Femur (tissue), 1 donor: ENCODE measurements at places on chromosomes 5 and 9.

- no peak for DNase-seq
These were observed 19.5 kb downstream of the FAM163B start for GRCh38 chr9:133589454-133590227.

DNA sequence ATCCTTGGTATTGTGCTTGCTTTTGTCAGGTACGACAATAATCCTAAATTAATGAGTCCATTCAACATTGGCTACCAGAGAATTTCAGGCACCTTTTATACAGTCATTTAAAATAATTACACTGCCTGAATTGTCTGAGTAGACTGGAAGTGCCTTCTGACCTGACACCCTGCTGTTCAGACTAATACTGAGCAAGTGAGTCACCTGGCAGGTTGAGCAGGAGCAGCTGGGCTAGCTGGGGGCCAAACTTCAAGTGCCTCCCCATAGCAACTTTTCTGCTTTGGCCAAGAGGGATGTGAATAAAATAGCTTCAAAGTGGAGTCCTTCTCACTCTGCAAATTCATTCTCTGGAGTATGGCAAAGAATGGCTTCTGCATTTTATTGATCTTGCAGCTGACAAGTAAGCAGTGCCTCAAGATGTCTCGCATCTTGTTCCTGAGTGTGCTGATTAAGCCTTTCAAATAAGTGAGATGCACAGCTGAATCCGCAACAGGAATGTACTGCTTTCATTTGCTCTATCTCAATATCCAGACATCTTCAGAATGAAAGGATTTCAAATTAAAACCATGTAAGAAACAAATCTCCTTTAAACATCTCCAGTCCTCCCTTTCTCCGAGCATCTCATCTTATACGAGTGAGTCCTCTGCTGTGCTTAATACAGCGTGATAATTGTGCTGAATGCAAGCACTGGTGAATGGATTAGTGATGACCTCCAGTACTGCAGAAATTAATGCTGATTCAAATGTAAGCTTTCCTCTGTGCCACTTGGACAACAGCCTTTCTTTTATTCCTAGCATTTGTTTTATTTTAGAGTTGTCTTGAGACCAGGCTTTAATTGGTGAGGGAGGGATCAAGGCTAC lies 271.2 kb downstream of the EDIL3 start:
- DNase-seq = no peak

GRCh38 chr9:130120299-130120587 lies 52.0 kb upstream of the NCS1 start:
- DNase-seq = no peak

- DNase-seq = no peak
These were observed 502.8 kb downstream of the BNC2 start for GRCh38 chr9:16367605-16368231.

- no peak for DNase-seq
These were observed 16.1 kb downstream of the LIFR start for GRCh38 chr5:38540314-38540713.
